ENCODE measurements at places on chromosomes 13 and 19. TPM values are rescaled to one million over a fixed set of nuclear protein-coding genes. Genes with fewer than 3 reads are reported as not detected.

Gene FPR3
- total RNA-seq = not detected

Gene ZNF776
- total RNA-seq = 22.6 TPM

Gene SLC1A6
- total RNA-seq = 18.5 TPM

Gene C3
- total RNA-seq = 4.8 TPM

Gene CEACAM19
- total RNA-seq = 0.38 TPM

Gene MPND
- 9.1 TPM for total RNA-seq

Gene CEACAM4
- total RNA-seq = not detected

Gene TSKS
- not detected for total RNA-seq

Gene NEK3
- 26.6 TPM for total RNA-seq

Gene DLEU7
- 11.6 TPM for total RNA-seq

Gene TNNI3
- total RNA-seq = 27.9 TPM

Gene ZSCAN5B
- 0.10 TPM for total RNA-seq

Gene TNNT1
- total RNA-seq = 51.4 TPM

Gene GDF15
- total RNA-seq = 15.7 TPM

Gene SCEL
- not detected for total RNA-seq

Measured in GM23338 (cell line).